ENCODE measurements at places on chromosomes 4 and X.

GRCh38 chrX:53084863-53085262 lies 2.7 kb downstream of the TSPYL2 start:
- no peak for DNase-seq

GRCh38 chr4:7736436-7737267 lies 203.0 kb downstream of the AFAP1 start:
- DNase-seq: no peak

DNA sequence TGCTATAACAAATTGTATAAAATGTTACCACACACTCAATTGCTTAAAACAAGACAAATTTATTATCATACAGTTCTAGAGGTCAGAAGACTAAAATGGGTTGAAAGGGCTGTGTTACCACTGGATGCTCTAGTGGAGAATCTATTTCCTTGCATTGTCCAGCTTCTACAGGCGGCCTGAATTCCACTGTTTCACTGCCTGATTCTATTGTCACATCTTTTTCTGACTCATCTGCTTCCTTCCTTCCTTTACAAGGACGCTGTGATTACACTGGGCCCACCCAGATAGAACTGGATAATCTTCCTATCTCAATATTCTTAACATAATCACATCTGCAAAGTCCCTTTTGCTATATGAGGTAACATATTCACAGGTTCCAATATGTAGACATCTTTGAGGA lies 19.4 kb upstream of the ARMCX1 start:
- DNase-seq: no peak

DNA sequence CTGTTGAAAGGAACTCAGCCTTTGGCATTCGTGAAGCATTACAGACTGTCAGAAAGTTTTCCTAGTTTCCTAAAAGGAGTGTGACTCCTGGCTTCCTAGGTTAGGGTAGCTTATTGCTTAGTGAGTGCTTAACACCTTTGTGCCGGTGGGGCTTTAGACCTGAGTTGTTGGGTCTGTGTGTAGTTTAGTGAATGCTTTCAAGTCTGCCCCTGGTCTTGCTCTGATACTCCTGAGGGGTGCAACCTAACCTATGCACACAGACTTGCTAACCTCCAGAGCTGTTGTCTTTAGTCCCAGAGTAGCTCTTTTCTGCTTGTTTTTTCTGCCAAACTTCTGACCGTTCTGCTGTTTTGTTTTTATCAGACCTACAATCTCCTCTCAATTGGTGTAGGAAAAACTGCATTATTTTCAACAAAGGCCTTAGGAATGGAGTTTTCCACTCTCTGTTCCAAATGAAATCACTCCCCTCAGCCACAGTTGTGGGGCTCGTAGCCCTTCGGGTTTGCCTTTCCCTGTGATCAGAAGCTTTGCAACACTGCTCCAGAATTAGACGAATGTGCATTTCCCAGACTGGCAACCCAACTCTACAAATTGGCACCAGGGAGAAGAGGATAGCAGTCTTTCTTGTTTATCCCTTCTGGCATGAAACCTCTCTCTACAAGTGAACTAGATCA lies 1399.1 kb upstream of the PCDH7 start:
- DNase-seq: no peak

- no peak for DNase-seq
Observed at GRCh38 chr4:172946503-172946902, 222.1 kb upstream of the GALNT7 start.

DNA sequence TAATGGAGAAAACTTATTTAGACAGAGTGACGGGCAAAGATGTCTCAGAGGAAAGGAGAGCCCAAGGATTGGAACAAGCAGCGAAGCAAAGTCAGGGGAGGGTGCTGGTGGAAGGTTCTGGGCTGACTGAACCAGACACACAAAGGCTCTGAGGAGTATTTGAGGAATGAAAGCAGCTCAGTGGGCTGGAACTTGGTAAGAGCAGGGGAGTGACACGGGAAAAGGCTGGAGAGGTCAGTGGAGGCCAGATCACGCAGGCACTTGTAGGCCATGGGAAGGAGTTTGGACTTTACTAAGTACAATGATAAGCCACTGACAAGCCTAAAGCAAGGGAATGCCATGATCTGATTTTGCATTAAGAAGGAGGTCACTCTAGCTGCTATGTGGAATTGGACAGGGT lies 71.4 kb downstream of the TSC22D3 start:
- no peak for DNase-seq

GRCh38 chr4:130035391-130035790 lies 939.4 kb downstream of the C4orf33 start:
- no peak for DNase-seq

GRCh38 chrX:39749135-39749534 lies 348.6 kb downstream of the BCOR start:
- no peak for DNase-seq

DNA sequence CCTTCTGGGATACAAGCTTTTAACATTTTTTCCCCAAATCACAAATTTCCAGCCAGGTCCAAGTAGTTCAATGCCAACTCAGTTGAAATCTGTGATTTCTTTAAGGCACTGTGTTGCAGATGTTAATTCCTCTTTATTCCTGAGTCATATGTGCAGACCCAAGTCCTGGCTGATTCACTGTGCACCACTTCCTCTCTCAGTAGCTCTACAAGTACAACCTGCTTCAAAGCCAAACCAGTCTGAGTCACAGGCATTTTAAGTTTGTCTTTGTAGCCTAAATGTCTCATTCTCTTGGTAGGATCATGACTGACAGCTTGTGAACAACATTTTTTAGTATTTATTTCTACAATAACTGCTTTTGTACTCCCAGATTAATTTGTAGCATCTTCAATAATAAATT lies 165.6 kb upstream of the S100G start:
- DNase-seq: no peak

DNA sequence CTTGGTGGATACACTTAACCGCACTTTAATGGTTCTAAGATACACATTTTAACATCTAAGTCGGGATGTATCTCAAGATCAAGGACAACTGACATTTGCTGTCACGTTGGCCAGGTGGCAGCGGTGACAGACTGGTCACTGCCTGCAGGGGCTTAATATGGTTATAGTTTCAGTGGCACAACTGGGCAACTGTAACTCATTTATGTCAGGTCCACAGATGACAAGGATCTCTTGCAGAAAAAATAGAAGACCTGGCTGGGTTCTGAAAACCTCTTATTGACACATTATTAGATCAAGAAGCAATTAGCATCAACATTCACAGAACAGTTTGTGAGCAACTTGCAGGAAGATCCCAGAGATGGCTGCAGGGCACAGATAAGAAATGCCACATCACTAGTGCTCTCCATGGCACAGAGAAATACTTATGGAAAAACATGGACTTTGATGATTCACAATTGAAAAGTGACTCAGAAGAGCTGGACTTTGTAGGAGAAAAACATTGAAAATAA lies 99.6 kb upstream of the SORBS2 start:
- peak; percentile 83 for DNase-seq

DNA sequence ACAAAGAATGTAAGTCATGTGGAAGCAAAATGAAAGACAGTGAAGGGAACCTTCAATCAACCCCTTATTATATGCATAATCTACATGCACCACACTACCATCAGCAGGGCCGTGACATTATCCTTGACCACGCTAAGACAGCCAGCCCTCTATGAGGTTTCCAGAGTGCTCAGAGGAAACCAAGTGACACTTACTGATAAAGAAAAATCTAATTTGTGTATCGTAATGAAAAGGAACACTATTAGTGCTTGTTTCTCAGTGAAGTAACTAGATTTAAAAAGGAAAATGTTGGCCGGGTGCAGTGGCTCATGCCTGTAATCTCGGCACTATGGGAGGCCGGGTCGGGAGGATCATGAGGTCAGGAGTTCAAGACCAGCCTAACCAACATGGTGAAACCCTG lies 56.4 kb downstream of the ABCG2 start:
- peak; percentile 30 for DNase-seq

GRCh38 chr4:48698029-48698971 lies 81.8 kb downstream of the FRYL start:
- peak; percentile 34 for DNase-seq

DNA sequence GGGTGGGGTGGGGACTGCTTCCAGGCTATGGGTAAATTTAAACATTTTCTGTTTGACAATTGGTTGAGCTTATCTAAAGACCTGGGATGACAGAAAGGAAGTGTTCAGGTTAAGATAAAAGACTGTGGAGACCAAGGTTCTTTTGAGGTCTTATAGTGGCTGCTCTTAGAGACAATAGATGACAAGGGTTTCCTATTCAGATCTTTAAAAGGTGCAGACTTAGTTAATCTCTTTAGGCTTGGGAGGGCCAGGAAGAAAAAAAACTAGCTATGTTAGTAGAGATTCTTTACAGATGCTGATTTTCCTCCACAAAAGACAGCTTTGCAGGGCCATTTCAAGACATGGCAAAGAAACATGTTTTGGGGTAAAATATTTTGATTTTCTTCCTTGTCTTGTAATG lies 972.5 kb downstream of the CCSER1 start:
- no peak for DNase-seq

- no peak for DNase-seq
Observed at GRCh38 chrX:43970528-43970927, 2.7 kb downstream of the NDP start.

GRCh38 chrX:40154250-40154852 lies 56.6 kb upstream of the BCOR start:
- peak; percentile 72 for DNase-seq

DNA sequence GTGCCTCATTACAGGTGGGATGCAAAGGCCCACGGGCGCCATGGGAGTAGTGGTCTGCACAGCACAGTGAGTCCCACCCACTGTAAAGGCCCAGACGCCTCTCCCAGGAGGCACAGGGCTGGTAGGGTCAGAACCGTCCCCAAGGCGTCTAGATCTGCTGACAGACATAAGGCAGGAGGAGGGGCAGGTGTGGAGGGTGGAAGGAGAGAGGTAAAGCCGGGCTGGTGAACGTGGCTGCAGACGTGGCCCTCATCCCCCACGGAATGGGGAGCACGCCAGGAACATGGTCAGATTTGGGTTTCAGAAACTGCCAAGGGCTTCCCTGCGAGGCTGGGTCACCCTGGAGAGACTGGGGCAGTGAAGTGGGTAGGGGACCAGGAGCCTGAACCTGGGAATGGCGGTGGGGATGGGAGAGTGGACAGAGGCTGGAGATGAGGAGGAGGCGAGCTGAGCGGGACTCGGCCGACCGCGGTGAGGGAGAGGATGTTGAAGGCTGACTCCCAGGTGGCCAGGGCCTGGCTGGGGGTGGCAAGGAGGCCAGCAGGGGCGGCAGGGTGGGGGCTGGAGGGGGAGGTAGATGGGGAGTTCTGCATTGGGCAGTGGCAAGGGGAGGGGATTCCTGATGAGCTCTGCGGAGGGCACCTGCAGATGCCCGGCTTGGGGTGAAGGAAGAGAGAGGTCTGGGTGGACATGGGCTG lies 184.9 kb downstream of the AFAP1 start:
- DNase-seq: no peak

- DNase-seq: no peak
Observed at GRCh38 chr4:150743564-150744342, 161.8 kb downstream of the MAB21L2 start.

- DNase-seq: no peak
Observed at GRCh38 chr4:174650711-174651355, 128.5 kb upstream of the HPGD start.
